ENCODE measurements at places on chromosomes 4 and X.

DNA sequence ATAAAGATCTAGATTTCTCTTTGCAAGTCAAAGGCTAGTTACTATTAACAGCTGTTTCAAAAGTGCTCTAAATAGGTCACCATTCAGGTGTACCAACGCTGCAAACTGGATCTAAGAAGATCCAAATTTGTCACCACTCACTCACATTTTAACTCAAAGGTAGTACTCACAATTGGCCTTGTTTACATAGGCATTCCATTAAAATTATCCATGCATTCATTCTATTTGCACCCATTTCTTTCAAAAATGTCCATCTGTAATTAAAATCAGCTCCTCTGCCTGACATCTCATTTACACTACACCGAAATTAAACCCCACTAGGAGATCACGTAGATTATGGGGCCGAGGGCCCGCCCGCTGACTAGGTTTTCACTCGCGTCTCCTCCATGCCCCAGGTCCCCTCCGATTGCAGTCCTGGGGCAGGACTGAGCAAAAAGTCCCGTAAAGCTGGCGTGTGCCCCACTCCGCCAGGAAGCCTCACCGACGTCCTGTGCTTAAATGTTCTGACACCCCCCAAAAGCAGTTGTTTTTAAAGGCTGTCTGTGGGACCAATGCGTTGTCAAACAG is 1.3 kb upstream of the ING2 start:
- no peak for DNase-seq

- DNase-seq, result no peak
Observed at GRCh38 chr4:52192001-52192400, 140.9 kb downstream of the SPATA18 start.

DNA sequence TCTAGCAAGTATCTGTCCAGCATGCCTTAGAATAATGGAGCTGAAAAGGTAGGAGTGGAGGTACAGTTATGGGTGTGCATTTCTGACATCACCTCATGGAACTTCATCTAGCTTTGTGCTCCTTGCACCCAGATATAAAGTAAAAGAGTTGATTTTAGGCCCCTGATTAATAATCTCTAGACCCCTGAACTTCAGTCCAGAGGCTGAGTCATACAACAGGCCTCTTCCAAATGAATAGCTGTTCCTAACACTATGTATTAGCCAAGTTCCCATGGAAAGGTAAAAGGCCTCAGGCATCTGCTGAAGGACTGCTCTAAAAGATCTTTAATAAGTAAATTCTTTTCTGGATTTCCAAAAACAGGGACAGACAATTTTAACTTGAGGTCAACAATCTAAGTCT is 16.2 kb downstream of the TBC1D9 start:
- DNase-seq, result no peak

- no peak for DNase-seq
Observed at GRCh38 chrX:134026565-134027311, 41.3 kb upstream of the GPC3 start.

- no peak for DNase-seq
Observed at GRCh38 chrX:19912-20571, 261.1 kb upstream of the PLCXD1 start.

- no peak for DNase-seq
Observed at GRCh38 chr4:111712093-111712677, 433.1 kb upstream of the FAM241A start.

DNA sequence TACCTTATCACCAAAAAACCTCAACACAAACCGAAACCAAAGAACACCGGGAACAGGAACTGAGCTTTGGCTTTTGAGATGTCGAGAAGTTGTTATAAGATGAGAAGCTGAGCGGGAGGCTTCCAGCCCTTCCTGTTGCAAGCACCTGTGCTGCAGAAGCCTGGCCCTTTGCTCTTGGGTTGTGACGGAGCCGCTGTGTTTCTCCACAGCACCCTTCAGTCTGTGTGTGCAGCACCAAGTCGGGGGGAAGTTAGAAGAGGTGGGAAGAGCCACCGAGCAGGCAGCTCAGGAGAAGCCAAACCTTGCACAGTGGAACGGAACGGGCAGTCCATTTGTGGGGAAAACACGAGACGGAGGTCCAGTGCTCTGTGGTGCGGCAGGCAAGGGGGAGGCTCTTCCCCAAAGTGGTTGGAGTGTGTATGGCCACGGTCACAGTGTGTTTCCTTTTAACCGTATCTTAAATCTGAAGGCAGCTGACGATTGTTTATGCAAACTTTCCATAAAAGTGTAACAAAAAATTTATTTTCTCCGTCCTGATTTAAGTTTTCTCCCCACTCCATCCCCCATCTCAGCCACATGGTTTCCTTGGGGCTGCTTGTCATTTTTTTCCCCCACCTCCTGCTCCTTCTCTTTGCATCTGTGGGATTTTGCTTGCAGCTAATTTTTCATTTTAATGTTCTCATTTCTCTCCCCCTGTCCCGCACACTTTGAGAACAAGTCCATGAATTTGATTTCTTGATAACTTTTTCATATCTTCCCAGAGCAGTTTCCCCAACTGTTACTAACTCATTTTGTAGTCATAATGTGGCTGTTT is 123.7 kb downstream of the STOX2 start:
- no peak for DNase-seq

- DNase-seq, result no peak
Observed at GRCh38 chrX:125953814-125954213, 212.3 kb downstream of the DCAF12L2 start.

- DNase-seq, result no peak
Observed at GRCh38 chrX:32480019-32480418, 731.3 kb downstream of the DMD start.

- peak; percentile 87 for DNase-seq
Observed at GRCh38 chr4:2795893-2796848, 3.3 kb downstream of the SH3BP2 start.

- DNase-seq, result no peak
Observed at GRCh38 chr4:161496-162284, 37.4 kb downstream of the ZNF718 start.

DNA sequence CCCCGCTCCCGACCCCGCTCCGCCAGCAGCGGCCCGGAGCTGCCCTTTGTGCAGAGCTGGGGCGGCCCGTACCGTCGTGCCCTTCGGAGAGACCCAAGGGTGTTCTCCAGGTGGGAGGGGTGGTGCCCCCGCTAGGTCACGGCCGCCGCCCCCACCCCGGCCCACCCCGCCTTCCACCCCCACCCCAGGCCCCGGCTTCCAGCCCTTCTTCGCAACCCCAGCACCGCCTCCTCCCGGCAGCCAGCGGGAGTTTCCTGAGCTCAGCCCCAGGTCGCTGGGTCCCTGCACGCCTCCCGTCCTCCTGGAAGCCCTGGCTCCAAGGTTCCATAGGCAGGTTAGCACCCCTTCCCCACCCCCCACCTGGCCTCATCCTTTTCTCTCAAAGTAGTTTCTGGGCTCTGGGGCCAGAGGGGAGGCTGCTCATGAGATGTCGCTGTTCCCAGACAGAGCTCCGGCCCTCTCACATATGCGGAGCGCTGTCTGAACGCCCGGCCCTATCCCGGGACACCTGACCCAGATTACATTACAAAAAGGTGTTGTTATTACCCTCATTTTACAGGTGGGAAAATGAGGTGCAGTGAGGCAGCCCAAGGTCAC is 25.2 kb upstream of the FGFR3 start:
- DNase-seq, result no peak

GRCh38 chr4:179755322-179755721 is 2313.1 kb upstream of the AGA start:
- DNase-seq, result no peak

GRCh38 chrX:137166591-137166990 is 132.8 kb upstream of the GPR101 start:
- DNase-seq, result no peak

DNA sequence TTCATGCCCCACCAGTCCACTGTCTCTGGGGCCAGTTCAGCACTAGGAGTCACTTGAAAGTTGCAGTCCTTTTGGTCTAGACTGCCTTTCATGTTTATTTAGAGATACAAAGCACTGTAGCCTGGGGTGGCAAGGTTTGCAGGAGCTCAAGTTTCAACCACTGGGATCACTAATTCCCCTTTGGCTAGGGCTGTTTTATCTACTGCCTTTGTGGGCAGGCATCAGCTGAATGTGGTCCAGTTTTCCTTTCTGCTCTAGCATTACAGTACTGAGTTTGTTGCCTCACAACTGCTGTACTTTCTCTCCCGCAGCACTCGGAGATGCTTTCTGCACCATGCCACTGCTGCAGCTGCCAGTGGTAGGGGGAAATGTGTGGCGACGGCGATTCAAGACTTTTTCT is 222.3 kb upstream of the HDX start:
- DNase-seq, result no peak

Data from HFFc6 (cell line).